Neural progenitor cell (in vitro differentiated cells): ENCODE measurements at places on chromosomes 2 and 18.

DNA sequence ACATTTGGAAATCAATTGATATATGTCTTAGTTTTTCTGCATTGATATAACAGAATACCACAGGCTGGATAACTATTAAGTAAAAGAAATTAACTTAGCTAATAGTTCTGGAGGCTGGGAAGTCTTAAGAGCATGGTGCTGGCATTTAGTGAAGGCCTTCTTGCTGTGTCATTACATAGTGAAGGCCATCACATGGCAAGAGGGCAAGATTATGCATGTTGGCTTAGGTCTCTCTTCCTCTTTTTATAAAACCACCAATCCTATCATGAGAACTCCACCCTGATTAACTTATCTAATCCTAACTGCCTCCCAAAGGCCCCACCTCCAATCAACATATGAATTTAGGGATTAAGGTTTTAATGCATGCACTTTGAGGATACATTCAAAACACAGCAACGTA lies 225.5 kb upstream of the VRK2 start:
- no peak for DNase-seq

DNA sequence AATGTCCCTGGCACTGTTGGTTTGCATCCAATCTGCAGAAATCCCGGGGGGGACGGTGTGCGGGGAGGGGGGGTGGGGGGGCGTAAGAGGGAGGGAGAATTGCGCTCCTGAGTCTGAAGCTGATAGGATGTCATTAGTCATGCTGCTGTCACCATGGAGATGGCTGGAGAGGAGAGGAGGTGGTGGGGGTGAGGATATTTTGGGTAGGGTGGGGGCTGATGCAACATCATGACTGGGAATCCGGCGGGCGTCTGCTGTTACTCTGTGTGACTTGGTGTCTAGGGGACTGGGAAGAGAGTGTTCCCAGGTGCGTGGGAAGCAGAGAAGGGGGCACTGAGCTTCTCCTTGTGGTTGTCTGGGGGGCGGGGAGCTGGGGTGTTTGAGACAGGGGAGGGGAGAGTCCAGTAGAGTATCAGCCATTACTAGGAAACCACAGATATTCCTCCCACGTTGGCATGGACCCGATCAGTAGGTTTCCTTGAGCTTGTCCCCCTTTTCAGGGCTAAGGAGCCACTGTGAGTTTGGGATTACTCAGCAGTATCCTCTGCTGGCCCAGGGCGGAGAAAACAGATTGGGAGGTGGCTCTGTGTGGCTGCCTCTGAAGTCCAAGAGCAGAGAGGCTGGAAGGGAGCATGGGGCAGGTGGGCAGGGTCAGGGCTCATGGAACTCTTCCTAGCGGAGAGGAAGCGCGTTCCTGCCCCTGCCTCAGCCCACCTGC lies 18.9 kb downstream of the TET3 start:
- peak; percentile 56 for DNase-seq

GRCh38 chr2:88751768-88752167 lies 60.3 kb downstream of the RPIA start:
- no peak for DNase-seq

- DNase-seq = no peak
Observed at GRCh38 chr18:76913583-76913982, 91.2 kb downstream of the ZNF236 start.

- no peak for DNase-seq
Observed at GRCh38 chr2:8364668-8365067, 317.2 kb upstream of the ID2 start.

GRCh38 chr2:211722928-211723327 lies 815.7 kb downstream of the ERBB4 start:
- DNase-seq = no peak

GRCh38 chr18:34122724-34123334 lies 101.9 kb downstream of the NOL4 start:
- peak; percentile 72 for DNase-seq

- no peak for DNase-seq
Observed at GRCh38 chr2:24618680-24619079, 127.6 kb downstream of the NCOA1 start.

DNA sequence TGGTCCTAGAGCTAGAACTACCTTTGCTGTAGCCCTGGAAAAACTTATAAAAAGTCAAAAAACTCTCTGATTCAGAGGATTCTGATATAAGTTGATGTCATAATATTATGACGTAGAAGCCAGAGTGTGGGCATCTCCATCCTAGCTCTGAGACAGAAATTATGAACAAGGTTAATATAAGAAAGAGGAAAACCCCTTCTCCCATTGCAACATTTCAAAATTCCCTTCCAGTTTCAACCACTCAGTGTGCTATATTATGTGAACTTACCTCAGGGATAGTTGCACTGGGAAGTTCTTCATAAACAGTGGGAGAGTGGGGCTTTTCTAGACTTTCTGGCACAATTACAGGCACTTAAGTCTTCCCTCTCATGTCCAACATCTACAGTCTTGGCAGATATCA lies 171.6 kb downstream of the PIK3C3 start:
- no peak for DNase-seq

DNA sequence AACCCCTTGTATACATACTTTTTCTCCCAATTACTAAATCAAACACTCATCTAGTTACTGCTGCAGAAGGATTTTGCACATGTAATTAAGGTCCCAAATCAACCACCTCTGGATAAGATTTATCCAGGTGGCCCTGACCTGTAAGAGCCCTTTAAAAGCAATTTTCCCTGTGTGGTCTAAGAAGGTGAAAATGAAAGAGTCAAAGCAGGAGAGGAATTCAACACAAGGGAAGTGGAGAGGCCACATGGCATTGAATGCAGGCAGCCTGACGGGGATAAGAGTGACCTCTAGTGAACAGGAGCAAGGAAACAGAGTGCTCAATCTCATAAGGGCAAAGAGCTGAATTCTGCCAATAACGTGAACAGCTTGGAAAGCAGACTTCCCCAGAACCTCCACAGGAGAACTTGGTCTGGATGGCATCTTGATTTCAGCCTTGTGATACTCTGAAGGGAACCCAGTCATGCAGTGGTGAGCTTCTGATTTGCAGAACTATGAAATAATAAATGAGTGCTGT lies 27.2 kb downstream of the PPP3R1 start:
- peak; percentile 59 for DNase-seq

DNA sequence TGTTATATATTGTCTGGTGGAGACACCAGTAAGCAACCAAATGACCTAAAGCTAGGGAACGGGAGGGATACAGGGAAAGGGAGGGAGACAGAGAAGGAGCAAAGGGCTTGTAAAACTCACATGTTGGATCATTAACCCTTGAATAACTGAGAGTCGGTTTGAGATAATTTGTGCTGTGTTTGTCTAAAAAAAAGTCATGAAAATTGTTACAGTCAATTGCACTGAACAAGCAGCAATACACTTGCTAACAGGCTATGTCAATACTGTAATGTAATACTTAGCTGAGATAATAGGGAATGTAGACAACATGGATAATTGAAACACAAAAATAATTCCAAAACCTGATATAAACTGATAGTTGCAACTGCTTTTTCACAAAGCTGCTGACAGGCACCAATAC lies 71.3 kb upstream of the ZNF521 start:
- no peak for DNase-seq

GRCh38 chr2:159585622-159586021 lies 30.7 kb downstream of the BAZ2B start:
- no peak for DNase-seq
